Glutamatergic neuron (in vitro differentiated cells): ENCODE measurements at places on chromosomes 4 and X. TPM values are rescaled to one million over a fixed set of nuclear protein-coding genes. Genes with fewer than 3 reads are reported as not detected.

- no peak for DNase-seq
- H3K27me3 ChIP-seq = no peaks in the 10 kb centered on the region
- no peaks in the 10 kb centered on the region for H3K36me3 ChIP-seq
- H3K27ac ChIP-seq = no peak overlapping the region
- no peaks in the 10 kb centered on the region for H3K4me1 ChIP-seq
Measured at GRCh38 chr4:113901994-113902787, 77.3 kb downstream of the ARSJ start.

- peaks cover 10% of the 10 kb centered on the region for H3K36me3 ChIP-seq
- no peak overlapping the region for H3K27ac ChIP-seq
- no peak for DNase-seq
Measured at GRCh38 chrX:314781-315595, 3.6 kb downstream of the GTPBP6 start.

DNA sequence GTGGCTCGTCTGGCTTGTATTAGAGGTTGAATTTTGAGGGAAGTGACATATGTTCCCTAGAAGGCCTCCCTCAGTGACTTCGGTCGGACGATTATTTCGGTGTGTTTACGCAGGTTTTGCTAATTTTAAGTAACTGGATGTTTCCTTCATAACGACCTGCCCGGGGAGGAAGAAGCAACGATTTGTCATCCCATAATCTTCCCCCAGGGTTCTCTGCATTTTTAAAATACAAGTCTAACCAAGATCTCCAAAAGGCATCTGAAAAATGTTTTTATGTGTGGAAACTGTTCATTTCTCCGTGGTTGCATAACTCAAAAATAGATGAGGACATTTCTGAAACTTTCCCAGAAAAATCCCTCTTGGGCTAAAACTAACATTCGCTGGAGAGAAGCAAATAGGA, 195.4 kb downstream of the SHOX start:
- H3K4me1 ChIP-seq = peaks cover 4% of the 10 kb centered on the region
- no peak overlapping the region for H3K27ac ChIP-seq
- H3K27me3 ChIP-seq = peaks cover 2% of the 10 kb centered on the region
- H3K4me3 ChIP-seq = no peak overlapping the region

- no peak overlapping the region for H3K27ac ChIP-seq
- no peak for DNase-seq
- no peaks in the 10 kb centered on the region for H3K36me3 ChIP-seq
- H3K4me3 ChIP-seq = no peak overlapping the region
- H3K4me1 ChIP-seq = no peaks in the 10 kb centered on the region
Measured at GRCh38 chr4:47990145-47990544, 26.3 kb downstream of the CNGA1 start.

- H3K4me1 ChIP-seq = no peaks in the 10 kb centered on the region
- DNase-seq = no peak
- H3K36me3 ChIP-seq = no peaks in the 10 kb centered on the region
- no peak overlapping the region for H3K4me3 ChIP-seq
Measured at GRCh38 chr4:8690216-8691150, 97.9 kb downstream of the CPZ start.

Gene USP17L25
- not detected for total RNA-seq

Gene COX7B2
- not detected for total RNA-seq

Gene HSFX2
- 1.0 TPM for total RNA-seq

Gene TMEM150C
- 5.1 TPM for total RNA-seq

Gene PARM1
- total RNA-seq = 94.3 TPM
